Left forelimb (tissue), 1 donor: ENCODE measurements at places on chromosomes 3 and 15.

DNA sequence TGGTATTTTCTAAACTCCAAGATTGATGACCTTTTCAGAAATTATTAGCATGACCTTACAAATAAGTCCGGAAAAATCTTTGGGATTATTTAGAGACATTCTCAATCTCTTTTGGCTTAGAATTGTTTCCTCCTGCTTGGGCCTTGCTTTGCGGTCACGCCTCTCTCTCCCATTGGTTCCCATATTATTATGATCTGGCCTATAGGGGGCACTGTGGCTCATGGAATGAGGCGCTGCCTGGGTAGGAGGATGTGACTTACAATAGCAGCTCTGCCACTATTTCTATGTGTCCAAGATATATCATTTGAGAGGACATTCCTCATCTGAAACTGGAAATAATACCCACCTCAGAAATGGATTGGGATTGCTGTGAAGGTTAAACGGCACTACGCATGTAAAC lies 464.9 kb downstream of the MFSD1 start:
- DNase-seq, result no peak

DNA sequence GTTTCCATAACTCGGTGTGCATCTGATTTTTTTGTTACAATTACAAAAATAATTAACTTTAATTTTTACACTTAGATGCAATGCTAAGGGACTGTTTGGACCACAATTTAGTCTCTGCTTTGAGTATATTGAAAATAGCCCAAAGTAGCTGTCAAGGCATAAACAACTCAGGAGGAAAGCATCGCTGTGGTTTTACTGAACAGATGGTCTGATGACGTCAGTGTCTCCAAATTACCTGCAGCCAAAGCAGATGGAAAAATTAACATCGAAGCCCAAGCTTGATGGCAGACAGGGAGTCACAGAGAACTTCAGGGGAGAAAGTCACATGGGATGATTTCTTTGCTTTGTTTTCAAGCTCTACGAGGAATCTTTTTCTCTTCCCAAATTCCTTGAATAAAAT lies 83.1 kb upstream of the PLCL2 start:
- DNase-seq, result no peak

DNA sequence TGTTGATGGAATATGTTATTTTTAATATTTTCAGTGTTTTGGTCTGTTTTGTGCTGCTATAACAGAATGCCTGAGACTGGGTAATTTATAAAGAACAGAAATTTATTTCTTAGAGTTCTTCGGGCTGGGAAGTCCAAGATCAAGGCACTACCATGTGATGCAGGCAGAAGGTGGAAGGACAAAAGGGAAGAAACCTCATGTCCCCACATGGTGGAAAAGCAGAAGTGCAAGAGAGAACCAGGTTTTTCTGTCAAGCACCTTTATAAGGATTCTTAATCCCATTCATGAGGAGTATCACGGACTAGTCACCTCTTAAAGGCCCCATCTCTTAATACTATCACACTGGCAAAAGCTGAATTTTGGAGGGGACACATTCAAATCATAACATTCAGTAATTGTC lies 57.9 kb upstream of the EPHB3 start:
- no peak for DNase-seq

- no peak for DNase-seq
Observed at GRCh38 chr3:141860086-141860669, 16.3 kb upstream of the ATP1B3 start.

- DNase-seq, result peak; percentile 84
Observed at GRCh38 chr3:96813134-96813819, 1.1 kb upstream of the EPHA6 start.

DNA sequence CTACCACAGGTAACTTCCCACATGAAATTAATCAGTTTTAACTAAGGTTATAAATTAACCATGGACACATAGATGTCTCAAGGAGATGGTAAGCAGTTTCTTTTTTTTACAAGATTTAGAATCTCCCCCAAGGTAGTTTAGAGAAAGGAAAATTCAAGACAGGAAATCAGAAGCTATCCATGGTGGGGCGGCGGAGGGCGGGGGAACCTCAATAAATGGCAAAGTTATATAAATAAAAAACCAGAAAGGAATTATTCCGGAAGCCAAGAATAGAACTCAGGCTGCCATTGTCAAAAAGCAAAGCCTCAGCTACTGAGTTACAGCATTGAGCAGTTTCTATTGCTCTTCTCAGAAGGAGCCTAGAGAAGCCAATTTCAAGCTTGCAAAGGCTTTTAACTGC lies 172.1 kb upstream of the SMAD3 start:
- DNase-seq, result no peak

- no peak for DNase-seq
Observed at GRCh38 chr15:35680951-35681350, 135.0 kb upstream of the DPH6 start.

DNA sequence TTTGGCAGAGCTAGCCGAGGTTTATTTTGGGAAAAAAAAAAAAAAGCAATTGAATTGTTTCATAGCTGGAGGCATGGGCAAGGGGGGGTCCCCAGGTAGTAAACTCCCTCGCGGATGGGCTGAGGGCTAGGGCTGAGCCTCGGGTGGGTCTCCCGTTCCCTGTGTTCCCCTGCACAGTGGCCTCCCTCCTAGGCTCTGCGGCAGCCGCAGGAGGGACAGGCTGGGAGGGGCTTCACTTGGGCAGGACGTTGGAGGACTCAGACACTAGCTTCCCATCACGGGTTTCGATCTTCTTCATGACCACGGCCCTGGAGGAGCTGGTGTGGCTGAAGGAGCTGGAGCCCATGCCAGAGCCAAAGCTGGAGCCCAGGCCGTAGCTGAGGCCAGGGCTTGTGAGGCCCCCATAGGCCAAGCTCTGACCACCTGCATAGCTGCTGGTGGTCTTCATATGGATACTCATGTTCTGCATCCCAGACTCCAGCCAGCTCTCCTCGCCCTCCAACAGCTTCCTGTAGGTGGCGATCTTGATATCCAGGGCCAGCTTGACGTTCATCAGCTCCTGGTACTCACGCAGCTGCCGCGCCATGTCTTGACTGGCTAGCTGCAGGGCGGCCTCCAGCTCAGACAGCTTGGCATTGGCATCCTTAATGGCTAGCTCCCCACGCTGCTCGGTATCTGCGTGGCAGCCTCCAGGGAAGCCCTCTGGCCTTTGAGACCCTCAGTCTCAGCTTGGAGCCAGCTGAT lies 64.0 kb upstream of the CDAN1 start:
- DNase-seq, result no peak

DNA sequence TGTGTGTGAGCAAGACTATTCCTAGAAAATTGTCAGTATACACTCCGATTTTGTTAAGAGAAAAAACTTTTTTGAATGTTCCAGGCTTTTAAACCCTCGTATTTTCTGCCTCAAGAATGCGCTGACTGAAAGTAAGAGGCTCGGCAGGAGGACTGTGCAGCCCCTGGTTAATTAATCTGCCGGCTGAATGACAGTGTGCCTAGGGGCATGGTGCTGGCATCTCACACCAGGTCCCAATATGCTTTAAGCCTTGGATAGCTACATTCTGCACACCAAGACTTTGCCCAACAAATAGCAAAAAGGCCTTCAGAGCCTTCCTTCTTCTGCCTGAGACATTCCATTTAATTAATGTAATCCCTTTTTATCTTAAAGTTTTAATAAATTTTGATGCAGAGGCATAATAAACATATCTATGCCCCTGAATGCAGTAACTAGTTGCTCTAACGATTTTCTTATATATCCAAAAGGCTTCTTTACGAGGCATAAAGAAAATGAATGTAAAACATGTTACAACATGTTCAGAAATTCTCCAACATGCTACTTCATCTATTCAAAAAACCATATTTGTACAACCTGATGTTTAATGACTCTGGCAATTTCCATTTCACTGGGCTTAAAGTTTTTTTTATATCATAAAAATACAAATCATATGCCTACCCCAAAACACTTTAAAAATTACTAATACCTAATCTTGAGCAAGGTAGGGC lies 37.9 kb downstream of the DPH6 start:
- no peak for DNase-seq

- no peak for DNase-seq
Observed at GRCh38 chr3:37736624-37737023, 125.1 kb upstream of the CTDSPL start.

- no peak for DNase-seq
Observed at GRCh38 chr15:88745696-88746095, 57.5 kb upstream of the ACAN start.

GRCh38 chr3:15460891-15461531 lies 33.6 kb downstream of the EAF1 start:
- peak; percentile 59 for DNase-seq

DNA sequence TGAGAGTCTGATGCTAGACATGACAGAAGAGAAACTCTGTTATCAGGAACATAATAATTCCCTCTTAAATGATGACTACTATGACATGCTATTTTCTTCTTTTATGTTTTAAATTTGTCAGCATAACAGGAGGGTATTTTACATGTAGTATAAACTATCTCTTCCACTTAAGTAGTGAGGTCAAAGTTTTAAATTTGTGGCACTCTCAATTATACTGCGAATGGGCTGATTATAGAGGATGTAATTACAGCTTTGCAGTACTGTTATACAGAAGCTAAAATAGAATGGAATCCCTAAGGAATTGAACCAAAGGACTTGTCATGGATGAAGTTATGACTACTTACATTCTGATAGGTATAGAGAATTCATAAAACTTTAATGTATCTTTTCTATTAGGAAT lies 34.3 kb downstream of the CMSS1 start:
- DNase-seq, result no peak

- DNase-seq, result no peak
Observed at GRCh38 chr15:61083081-61083787, 145.9 kb downstream of the RORA start.

GRCh38 chr15:39776068-39776467 lies 6.6 kb downstream of the FSIP1 start:
- DNase-seq, result no peak

DNA sequence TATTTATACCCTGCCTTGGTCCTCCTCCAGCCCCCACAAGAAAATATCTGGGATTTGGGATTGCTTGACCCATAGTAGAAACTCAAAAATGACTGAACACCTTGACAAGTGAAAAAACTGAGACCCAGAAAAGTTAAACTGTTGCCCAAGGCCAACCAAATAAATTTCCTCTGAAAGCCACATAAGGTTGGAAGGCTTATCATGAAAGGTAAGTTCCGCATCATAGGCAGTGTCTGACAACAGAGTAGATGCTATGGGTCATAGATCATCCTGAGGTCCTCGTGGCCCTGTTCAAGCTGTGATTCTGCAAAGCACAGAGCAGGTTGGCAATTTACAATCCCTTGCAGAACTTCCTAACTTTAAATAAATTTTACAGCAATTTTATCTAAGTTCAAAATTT lies 140.8 kb upstream of the TSC22D2 start:
- no peak for DNase-seq

- no peak for DNase-seq
Observed at GRCh38 chr15:100114100-100114499, 227.7 kb downstream of the ADAMTS17 start.

- DNase-seq, result no peak
Observed at GRCh38 chr15:51812598-51812997, 16.9 kb upstream of the TMOD3 start.

GRCh38 chr15:69897471-69898237 lies 200.1 kb downstream of the TLE3 start:
- no peak for DNase-seq
